ENCODE measurements at places on chromosomes 16 and 17.

DNA sequence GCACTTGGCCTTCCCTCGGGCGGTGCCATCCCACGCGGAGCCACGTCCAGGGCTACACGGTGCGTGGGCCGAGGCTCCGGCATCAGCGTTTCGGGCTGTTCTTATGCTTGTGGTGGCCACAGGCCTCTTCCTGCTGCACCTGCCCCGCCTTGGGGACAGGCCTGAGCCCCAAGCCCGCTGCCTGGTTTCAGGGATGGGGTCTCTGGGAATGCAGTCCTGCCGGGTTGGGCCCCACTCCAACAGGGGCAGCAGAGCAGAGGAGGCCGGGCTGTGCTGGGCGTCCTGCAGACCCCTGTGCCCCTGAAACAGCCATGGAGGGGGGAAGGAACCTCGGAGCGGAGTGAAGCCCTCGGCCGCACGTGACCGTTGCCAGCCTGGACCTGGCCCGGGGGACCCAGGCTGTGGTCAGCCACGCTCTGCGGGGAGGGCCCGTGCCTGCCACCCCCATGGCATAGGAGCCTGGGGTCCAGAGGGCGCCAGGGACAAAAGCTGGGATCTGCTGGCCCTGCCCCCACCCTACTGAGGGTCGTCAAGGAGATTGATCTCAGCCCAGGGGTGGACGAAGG lies 453 bp upstream of the WFIKKN1 start:
- DNase-seq: peak; percentile 66

DNA sequence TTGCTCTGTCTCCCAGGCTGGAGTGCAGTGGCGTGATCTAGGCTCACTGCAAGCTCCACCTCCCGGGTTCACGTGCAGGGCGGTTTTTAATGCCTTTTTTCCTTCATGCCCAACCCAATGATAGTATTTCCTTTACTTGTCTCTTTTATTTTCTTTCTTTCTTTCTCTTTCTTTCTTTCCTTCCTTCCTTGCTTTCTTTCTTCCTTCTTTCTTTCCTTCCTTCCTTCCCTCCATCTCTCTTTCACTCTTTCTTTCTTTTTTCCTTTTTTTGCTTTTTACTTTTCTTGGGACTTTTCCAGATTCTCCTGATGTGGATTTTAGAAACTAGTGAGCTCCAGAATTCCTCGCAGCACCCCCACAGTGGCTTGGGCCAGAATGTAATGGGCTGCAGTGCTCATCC lies 3.1 kb downstream of the MYH3 start:
- DNase-seq: no peak

DNA sequence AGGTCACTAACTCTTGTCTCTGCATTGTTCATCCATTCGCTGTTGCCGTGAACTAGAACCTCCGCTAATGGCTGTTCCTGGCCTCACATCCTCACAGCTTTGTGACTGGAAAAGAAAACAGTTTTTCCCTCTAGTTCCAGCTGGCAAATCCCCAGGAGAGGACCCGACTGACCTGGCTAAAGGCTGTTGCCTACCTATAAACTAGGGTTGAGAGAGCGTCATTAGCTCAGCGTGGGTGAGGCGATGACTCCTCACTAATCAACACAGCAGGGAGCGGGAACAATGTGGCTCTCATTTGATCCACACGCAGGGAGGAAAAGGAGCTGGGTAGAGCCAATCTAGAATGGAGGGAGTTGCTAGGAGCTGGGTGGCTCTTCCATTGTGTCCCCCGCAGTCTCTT lies 282.1 kb upstream of the IRX5 start:
- DNase-seq: no peak

DNA sequence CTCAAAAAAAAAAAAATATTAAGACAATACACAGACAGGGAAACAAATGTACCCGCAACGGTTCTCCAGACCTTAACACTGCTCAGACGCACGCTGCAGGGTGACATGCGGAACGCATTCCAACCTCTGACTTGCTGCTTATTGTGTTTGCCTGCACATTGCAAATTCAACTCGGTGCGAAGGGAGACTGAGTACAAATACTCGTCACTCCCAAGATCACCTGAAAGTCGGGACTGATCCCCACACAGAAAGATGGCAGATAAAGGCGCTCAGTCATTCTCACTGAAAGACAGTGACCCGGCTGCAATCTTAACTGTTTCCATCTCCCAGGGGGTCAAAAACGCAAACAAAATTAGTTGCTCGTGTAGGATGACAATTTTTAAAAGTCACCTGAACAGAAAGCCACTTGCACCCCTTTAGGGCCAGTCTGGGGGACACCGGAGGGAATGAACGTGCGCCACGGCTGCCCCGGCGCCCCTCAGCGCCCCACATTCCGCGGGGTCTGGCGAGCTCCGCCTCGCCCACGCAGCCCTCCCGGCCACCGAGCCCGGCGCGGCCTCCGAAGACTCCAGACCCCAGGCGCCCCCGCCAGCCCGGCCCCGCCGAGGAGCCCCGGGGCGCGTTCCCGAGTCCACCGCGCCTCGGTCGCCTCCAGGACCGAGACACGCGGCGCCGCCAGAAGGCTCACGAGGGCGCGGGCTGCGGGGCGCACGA lies 589 bp downstream of the CLCN7 start:
- DNase-seq: no peak

GRCh38 chr16:12214509-12214908 lies 238.0 kb downstream of the SNX29 start:
- DNase-seq: no peak

GRCh38 chr16:51151435-51151960 lies 428 bp upstream of the SALL1 start:
- no peak for DNase-seq

- DNase-seq: no peak
Observed at GRCh38 chr16:85539084-85539483, 74.0 kb upstream of the GSE1 start.

GRCh38 chr17:32141679-32142037 lies 644 bp upstream of the RHOT1 start:
- no peak for DNase-seq

DNA sequence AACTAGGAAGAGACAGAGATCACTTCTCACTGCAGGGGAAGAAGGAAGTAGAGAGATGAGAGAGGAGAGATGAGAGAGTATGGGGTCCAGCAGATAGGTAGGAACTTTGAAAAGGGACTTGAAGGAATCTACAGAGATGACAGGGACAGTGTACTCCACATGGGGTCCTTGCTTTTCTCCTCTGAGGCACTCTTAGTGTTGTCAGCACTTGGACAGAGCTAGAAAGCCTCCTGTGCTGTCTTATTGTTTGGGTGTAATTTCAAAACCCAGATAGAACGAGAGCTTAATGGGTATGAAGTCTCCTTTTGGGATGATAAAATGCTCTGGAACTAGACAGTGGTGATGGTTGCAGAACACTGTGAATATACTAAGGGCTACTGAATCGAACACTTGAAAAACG lies 65.2 kb downstream of the ASIC2 start:
- no peak for DNase-seq

GRCh38 chr16:84370723-84371552 lies 2.6 kb downstream of the ATP2C2 start:
- no peak for DNase-seq

GRCh38 chr17:18027280-18027679 lies 11.7 kb downstream of the ATPAF2 start:
- DNase-seq: no peak

DNA sequence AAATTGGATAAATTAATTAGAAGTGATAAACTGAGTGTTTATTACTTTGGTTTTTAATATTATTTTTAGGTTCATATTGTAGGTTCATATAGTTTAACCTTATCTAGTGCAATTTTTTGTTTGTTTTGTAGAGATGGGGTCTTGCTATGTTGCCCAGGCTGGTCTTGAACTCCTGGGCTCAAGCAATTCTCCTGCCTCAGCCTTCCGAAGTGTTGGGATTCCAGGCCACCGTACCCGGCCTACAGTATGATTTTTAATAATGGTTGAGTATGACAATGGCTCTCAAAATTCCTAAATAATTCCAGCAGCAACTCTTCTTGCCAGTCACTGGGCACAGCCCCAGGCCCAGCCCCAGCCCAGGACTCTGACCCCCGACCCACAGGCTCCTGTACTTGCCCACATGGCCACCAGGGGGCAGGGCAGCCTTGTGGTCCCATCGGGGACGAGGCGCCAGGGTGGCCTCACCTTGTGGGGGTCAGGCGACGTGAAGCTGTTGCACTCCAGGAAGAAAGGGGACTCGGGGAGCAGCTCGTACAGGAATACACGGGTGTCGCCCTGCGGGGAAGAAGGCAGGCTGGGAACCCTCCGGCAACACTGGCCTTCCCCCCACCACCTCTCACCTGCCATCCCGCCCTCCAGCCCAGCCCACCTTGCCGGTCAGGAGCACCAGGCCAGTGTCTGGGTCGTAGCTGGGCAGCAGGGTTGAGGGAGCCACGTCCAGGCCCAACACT lies 7.9 kb upstream of the PAM16 start:
- peak; percentile 87 for DNase-seq

- DNase-seq: no peak
Observed at GRCh38 chr17:58533616-58534188, 19.3 kb upstream of the MTMR4 start.

DNA sequence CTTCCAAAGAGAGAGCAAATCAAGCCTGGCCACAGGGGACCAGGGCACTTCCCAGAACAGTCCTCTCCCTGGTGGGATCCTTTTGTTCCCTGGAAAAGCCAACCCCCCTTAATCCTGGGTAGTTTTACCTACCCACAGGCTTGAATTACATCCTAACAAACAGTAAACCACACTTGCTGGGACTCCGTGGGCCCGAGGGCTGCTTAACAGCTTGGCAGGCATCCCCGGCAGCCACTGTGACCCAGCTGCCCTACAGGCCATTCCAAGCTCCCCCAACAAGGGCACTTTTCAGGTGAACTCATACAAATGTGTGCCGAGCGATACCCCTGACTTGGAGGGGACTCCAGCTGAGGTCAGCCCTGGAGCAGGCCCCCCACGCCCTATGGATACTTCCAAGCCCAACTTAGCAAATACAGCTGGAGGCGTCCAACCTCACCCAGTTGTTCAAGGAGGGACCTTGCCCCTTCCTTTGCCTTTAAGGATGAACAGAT lies 26.4 kb downstream of the ADCY9 start:
- DNase-seq: no peak

- DNase-seq: no peak
Observed at GRCh38 chr17:6209829-6210228, 139.7 kb downstream of the WSCD1 start.

GRCh38 chr17:62109378-62109902 lies 44.4 kb upstream of the MED13 start:
- DNase-seq: peak; percentile 83

- no peak for DNase-seq
Observed at GRCh38 chr16:17282247-17282646, 188.5 kb downstream of the XYLT1 start.

DNA sequence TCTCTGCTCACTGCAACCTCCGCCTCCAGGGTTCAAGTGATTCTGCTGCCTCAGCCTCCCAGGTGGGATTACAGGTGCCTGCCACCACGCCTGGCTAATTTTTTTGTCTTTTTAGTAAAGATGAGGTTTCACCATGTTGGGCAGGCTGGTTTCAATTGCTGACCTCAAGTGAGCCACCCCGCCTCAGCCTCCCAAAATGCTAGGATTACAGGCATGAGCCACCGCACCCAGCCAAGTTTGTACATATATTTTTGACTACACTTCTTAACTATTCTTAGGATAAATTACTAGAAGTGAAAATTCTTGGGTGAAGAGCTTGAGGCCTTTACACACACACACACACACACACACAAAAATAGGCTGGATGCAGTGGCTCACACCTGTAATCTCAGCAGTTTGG lies 1.4 kb upstream of the ITGAM start:
- peak; percentile 6 for DNase-seq

- peak; percentile 59 for DNase-seq
Observed at GRCh38 chr16:27980076-27980775, 83.3 kb downstream of the GSG1L start.

DNA sequence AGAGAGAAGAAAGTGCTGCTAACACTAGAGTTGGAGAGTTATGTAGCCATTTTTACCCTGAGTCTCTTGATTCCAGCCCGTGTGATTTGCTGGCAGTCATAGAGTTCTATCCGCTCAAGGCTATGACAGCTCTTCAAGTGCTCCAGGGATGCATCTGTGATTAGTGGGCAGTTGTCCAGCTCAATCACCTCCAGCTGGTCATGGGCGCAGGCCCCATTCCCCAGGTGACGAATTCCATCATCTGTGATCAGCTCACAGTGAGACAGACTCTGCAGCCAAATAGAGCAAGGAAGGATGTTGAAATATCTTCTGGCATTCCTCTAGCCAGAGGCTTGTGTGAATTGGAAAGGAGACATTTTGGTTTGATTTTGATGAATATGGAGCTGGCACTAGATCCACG lies 38.4 kb upstream of the STAC2 start:
- DNase-seq: no peak

GRCh38 chr16:6704306-6704930 lies 628.2 kb upstream of the RBFOX1 start:
- no peak for DNase-seq

GRCh38 chr17:81517339-81518112 lies 4.9 kb upstream of the ACTG1 start:
- peak; percentile 62 for DNase-seq

- no peak for DNase-seq
Observed at GRCh38 chr16:11245222-11245737, 10.7 kb downstream of the SOCS1 start.

GRCh38 chr17:78227455-78227916 lies 3.9 kb upstream of the TMEM235 start:
- peak; percentile 64 for DNase-seq

GRCh38 chr17:44904001-44904984 lies 5.0 kb upstream of the EFTUD2 start:
- peak; percentile 55 for DNase-seq

- no peak for DNase-seq
Observed at GRCh38 chr17:81966343-81967243, 5.6 kb upstream of the NOTUM start.

GRCh38 chr16:69438465-69438864 lies 14.0 kb downstream of the CYB5B start:
- DNase-seq: no peak

DNA sequence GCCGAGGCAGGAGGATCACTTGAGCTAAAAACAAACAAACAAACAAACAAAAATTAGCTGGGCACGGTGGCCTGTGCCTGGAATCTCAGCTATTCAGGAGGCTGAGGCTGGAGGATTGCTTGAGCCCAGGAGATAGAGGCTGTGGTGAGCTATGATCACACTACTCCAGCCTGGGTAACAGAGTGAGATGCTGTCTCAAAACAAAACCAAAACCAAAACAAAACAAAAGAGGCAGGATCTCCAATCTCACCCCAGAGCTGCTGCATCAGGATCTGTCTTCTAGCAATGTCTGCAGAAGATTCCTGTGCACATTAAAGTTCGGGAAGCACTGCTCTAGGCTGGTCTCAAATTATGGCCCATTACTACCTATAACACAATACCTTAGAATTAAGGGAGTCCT lies 43.1 kb downstream of the MAP2K6 start:
- DNase-seq: no peak

All from upper lobe of right lung (tissue), 1 donor.